ENCODE measurements at places on chromosomes 7 and 10.

DNA sequence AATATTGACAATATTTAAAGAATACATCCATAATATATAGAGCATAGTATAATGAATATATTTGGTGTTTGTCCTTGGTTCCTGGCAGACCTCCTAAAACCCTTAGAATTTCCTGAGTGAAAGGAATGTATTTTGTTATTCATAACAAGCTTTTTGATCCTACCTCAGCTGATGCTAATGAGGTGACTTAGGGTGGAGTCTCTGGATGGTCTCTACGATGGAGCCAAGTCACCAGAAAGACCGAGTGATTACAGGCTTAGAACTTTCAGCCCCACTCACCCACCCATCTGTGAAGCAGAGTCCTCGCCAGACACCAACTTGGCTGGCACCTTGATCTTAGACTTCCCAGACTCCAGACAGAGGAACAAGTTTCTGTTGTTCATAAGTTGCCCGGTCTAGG, 35.9 kb downstream of the UPF2 start:
- DNase-seq, result no peak

DNA sequence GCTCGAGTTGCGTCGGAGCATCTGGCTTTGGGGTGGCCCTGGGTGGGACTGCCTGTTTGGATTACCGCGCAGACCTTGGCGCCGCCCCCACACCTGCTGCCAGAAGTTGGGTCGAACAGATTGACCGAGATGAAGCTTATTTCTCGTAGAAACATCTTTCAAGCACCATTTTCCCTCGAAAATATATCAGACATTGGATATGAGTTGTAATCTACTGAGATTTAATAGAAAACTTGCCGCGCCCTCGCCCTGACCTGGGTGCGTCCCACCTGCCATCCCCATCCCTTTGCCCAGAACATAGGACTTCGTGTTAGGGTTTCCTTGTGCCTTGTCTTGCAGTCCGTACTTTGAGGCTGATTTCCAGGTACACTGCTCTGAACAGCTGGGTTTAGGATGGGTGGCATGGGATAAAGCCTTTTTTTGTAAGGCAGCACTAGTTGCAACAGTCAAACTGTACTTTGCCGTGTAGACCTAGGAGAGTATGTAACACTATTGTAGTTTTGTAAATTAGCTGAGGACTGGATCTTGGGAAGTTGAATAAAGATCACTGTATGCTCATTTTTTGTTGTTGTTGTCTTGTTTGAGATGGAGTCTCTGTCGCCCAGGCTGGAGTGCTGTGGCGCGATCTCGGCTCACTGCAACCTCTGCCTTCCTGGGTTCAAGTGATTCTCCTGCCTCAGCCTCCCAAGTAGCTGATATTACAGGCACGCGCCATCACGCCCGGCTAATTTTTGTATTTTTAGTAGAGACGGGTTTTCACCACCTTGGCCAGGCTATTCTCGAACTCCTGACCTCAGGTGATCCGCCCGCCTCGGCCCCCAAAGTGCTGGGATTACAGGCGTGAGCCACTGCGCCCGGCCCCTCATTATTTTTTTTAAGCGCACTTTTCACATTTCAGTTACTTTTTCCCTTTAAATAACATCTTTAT, 978 bp downstream of the OGDH start:
- no peak for DNase-seq

DNA sequence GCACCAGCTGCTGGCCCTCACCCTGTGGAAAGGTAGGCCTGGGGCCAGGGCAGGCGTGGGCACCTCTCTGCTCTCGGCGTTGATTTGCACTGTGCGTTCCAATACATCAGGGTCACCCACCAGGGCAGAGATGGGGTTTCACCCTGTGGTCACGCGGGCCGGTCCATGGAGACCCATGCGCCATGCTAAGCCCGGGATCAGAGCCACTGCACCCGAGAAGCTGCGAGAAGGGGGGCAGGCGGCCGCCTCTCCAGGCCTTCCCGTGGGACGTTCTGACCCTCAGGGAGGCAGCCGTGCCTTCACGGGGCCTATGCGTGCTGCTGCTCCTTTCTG, 11.1 kb downstream of the GET4 start:
- DNase-seq, result no peak

DNA sequence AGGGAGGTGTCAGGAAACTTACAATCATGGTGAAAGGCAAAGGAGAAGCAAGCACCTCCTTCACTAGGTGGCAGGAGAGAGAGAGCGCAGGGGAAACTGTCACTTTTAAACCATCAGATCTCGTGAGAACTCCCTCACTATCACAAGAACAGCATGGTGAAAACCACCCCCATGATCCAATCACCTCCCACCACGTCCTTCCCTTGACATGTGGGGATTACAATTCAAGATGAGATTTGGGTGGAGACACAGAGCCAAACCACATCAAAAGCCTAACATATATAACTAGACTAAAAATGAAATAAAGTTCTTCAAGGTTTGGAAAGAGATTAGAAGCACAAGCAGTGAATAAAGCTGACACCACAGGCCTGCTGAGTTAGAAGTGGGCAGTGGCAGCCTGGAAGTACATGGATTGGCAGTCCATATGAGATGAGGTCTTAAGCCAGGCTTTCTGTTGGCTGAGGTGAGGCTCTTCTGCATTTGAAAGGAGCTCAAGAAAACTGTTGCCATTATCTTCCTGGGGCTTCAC, 96.4 kb upstream of the MDFIC start:
- DNase-seq, result no peak

DNA sequence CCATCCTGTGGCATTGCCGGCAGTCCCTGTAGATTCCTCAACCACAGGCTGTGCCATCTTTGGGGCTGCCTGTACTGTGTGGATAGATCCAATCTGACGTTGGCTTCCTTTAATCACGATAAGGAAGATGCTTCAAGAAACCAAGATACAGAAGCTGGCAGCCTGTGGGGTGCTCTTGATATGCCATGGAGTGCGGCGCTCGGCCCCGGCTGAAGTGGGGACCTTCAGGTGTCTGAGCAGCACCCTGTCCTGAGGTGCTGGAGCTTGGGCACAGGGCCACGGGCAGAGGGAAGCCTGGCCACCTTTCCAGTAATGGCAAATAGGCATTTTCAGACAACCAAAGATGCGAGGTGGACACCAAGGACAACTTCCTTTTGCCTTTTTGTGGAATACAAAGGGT, 139.5 kb downstream of the ACTR3B start:
- DNase-seq, result no peak

DNA sequence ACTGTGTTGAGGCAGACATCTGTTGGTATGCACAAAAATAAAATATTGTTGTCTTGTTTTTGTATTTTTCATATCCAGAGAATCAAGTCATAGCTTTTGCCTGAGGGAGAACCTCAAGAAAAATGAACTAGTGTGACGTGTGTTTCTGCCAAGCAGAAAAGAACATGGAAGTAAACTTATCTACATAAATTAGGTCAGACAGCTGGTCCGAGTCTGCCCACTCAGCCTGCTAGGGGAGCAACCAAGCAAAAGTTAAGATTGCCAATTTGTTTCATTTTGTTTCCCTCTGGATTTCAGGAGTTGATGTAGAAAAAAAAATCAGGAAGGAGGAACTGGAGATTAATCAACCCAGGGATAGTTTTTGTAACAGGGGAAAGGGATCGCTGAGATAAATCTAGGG, 572.4 kb upstream of the LRRTM3 start:
- DNase-seq, result no peak

GRCh38 chr7:106239406-106239805, 45.4 kb downstream of the NAMPT start:
- no peak for DNase-seq

GRCh38 chr7:112945046-112945445, 141.6 kb downstream of the GPR85 start:
- DNase-seq, result no peak

- DNase-seq, result no peak
Measured at GRCh38 chr7:138472292-138473079, 12.4 kb downstream of the TRIM24 start.

DNA sequence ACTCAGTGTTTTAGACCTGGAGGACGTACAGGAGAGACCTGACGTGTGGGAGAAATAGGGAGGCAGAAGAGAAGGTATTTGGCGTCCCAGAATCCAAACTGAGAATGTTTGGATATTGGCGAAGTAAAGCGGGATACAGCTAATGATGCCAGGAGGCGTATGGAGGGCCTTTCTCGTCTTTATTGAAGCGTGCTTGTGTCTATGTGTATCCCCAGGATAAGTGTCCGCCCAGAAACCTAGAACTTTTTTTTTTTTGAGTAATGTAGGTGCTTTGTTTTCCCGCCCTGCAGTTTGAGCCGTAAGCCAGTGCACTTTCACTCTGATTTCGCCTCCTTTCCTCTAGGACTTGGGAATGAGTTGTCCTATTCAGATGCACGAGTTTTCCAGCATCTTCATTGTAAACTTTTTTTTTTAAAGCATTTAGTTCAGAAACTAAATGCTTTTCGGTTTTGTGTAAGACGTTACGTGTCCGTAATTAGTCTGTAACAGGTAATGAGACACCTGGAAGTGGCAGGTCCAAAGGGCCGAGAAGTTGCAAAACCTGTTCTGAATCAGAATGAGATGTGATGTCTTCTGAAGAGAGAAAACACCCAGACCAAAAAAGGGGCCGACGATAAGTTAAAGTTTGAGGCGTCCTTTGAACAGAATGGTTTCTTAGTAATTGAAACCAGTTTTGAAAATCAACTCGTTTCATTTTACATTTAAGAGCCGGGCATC, 746 bp downstream of the ARL5B start:
- no peak for DNase-seq

GRCh38 chr7:89554209-89554608, 600.1 kb upstream of the STEAP1 start:
- DNase-seq, result no peak

DNA sequence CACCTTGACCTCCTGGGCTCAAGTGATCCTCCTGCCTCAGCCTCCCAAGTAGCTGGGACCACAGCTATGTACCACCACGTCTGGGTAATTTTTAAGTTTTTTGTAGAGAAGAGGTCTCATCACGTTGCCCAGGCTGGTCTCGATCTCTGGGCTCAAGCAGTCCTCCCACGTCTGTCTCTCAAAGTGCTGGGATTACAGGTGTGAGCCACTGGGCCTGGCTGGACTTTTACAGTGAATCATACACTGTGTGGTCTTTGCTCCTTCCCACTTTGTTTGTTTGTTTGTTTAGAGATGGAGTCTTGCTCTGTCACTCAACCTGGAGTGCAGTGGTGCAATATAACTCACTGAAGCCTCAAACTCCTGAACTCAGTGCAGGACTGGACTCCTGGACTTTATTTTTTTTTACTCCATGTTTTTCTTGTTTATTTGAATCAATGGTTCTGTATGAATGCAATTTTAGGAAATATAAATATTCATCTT, 12.5 kb downstream of the PPIA start:
- DNase-seq, result no peak

GRCh38 chr10:99852481-99853213, 70.2 kb downstream of the ABCC2 start:
- no peak for DNase-seq

DNA sequence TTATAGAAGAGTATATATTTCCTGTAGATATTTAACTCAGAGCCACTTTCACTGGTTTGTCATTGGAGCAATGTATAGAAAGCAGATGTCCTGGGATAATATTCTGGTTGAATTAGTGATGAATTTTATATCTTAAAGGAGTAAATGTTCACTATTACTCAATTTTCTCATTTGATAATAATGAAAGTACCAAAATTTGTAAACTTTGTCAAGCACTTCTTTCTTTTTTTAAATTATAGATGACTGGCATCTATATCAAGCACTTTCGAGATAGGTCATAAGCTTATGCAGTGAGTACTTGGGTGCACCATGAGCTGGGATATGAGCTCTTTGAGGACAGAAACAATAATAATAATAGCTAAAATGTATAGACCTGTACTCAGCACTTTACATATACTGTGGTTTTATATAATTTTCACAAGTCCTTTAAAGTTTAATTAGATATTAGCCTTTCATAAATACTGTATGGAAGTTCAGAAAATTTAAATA, 11.3 kb downstream of the RSBN1L start:
- no peak for DNase-seq

DNA sequence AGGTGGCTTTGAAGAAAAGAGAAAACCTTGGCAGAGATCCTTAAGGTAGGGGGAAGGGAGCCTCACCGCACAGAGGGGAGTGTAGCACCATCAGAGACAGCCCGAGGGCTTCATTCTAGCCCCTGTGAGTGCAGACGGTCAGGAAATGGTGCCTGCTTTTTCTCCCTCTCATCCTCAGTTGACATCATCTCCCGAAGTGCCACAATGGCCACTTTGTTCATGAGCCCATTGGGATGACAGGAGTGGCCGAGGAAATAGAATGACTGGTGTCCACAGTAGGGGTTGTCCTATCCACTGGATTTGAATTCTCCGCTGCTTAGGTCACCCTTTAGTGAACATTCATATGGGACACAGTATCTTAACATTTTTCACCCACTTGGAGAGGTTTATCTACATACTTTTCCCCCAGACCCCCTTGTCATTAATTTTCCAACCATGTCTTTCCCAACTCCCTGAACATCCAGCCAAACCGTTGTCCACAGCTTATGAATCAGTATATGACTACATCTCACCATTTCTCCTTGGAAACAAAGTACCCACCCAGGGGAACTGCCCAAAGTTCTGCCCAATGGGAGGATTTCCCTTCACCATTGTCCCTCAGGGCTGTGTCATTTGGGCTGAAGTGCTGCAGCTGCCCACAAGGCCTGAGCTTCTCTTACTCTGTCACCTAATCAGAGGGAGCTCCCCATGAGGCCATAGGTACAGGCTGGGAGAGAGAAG, 108.8 kb downstream of the ADCY1 start:
- no peak for DNase-seq

DNA sequence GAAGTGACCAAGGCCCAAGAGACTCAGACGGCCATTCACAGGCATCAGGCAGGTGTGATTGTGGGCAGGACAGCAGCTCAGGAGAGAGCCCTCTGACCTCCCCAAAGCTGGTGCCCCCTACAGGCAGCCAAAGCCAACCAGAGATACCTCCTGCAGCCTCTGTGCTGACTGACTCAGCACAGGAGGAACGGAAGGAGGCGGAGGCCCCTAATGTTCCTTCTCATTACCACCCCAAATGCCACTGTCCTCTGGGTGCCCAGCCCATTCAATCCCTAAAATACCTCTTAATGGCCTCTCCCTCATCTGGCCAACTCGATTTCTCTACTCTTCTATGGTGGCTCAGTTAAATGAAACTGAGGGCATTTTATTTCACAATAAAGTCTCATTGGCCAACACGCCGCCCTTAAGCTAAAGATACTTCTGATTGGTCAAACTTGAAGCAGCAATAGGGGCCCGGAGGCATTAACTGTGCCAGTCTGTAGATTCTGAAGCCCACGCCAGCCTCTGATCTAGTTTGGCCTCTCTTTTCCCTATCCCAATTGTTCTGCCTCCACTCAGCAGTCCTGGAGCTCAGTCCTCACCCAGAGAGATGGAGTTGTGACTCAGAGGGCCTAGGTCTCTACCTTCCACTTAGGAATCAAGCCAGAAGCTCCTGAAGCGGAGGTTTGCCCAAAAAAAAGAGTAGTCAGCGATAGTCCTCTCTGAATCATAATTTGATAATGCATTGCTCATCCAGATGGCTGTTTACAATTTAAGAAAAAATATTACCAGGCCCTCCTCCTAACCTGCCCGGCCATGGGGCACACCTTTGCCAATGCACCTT, 1.2 kb downstream of the CYREN start:
- peak; percentile 37 for DNase-seq

GRCh38 chr7:108097703-108098102, 32.5 kb downstream of the LAMB4 start:
- no peak for DNase-seq

GRCh38 chr7:25288556-25289307, 60.4 kb upstream of the NPVF start:
- no peak for DNase-seq
